Activated CD4-positive, CD25-positive, alpha-beta regulatory T cell treated with anti-CD3 and anti-CD28 coated beads, Interleukin-2, amount 50 U/mL, for 72 hours (primary cell): ENCODE measurements at places on chromosomes 5 and 9.

DNA sequence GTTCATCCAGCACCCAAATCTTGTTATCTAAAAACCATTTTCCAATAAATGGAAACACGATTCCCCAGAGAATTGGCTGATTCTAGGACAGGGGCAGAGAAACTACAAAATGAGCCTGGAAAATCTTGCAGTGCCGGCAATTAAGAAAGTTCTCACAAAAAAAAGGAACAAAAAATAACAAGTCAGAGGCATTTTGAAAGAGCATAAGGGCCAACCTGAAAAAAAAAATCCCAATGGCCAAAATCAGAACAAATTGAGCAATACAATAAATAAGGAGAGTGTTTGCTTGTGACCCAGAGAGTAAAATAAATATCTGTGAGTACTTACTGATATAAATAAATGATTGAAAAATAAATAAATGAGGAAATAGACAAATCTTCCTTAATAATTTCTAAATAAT is 55.1 kb upstream of the S1PR3 start:
- DNase-seq: no peak

DNA sequence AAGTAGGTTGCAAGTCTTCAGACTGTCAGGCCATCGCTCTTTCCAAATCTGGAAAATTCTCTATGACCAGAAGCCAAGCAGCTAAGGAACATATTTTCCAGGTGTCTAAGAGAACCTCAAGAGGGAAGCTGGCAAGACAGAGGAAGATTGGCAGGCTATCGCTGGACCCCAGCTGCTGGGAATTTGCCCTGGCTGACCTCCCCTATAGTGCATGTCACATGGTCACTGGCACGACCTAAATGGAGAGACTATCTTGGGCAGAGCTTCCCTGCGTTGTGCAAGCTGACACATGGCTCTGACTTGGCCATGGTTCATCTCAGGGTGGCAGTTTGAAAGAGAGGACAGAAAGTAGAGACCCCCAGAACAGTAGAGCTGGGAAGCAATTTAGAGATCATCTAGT is 104.9 kb upstream of the ZNF618 start:
- no peak for DNase-seq

DNA sequence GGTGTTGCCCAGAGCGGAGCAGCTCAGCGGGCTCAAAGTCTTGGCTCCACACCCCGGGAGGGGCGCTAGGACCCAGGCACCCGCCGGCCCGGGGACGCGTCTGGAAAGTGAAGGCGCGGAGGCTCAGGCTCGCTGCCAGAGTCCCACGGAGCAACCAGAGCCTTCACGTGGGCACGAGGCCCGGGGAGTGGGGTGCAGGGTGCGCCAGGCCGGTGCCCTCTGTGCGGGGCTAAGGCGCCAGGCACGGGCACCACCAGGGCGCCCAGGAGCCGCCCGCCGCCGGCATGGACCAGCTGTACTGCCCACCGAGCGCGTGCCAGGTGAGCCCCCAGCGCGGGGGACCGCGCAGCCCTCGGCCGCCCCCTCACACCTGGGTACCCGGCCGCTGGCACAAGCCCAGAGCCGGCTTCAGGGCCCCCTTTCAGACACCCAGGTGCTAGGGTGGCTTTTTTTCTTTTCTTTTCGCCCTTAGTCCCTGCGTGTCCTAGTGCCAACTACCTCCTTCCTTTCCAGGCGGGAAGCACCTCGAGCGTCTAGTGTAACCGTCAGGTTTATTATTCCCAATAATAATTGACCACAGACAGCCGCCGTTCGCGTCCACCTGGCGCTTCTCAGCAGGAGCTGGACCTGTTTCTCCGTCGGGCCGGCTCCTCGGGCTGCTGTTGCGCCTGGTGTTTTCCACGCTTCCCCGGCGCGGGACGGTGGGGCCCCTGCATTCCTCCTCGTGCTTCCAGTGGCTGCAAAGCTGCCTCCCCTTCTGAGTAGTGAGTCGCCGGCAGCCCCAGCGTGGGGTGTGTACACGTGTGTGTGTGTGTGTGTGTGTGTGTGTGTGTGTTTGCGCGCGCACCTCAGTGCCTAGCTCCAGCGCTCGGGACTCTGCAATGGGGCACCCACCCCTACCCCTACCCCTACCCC is 30.1 kb upstream of the PDE8B start:
- no peak for DNase-seq

- no peak for DNase-seq
These were observed 287.1 kb downstream of the KCNN2 start for GRCh38 chr5:114648940-114649339.

GRCh38 chr9:112605518-112605917 is 112.4 kb downstream of the INIP start:
- DNase-seq: no peak

DNA sequence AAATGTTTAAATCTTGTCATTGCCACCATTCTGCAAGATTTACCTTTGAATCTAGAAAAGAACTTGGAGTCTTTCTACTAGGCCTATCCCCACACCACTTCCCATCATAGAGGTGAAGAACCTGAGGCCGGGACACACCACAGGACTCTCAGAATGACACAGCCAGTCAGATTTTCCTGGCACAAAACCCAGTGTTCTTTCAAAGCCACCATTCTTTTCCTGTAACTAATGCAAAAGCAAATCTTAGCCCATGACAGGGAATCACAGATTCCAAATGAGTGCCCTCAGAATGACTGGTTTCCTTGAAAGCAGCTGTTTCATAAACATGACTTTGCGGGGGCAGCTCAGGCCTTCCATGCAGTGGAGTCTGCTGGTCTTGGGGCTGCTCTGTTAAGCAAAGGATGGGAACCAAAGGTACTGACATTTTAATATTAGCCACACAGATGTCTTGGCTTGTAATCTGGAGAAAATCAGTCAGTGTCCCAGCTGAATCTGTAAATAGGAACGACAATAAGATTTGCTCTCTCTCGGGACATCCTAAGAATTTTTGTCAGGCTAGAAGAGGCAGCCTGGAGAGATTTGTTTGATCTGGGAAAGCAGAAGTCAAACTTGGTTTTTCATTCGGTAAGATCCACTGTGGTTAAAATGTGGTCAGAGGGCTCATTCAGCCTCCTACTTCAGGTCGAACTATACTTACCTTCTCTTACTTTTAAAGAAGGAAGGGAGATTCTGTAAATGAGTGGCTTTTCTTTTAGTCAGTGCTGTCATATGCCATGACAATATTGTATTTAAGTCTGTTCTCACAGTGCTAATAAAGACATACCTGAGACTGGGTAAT is 115.1 kb downstream of the PALM2AKAP2 start:
- DNase-seq: no peak

DNA sequence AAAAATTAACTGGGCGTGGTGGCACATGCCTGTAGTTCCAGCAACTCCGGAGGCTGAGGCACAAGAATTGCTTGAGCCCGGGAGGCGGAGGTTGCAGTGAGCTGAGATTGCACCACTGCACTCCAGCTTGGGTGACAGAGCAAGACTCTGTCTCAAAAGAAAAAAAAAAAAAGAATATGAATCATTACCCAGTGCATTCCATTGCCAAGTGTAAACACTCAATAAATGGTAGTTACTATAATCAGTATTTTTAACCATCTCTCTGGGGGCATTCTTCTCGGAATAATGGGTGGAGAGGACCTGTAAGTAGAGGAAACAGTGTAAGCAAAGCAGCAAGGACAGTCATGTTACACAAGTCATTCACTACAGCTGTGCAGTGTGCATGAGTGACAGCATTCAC is 13.8 kb upstream of the RANBP17 start:
- DNase-seq: no peak

- no peak for DNase-seq
These were observed 35.3 kb upstream of the POMT1 start for GRCh38 chr9:131467214-131467935.

- DNase-seq: no peak
These were observed 60.7 kb downstream of the SLC24A2 start for GRCh38 chr9:19728101-19728500.

DNA sequence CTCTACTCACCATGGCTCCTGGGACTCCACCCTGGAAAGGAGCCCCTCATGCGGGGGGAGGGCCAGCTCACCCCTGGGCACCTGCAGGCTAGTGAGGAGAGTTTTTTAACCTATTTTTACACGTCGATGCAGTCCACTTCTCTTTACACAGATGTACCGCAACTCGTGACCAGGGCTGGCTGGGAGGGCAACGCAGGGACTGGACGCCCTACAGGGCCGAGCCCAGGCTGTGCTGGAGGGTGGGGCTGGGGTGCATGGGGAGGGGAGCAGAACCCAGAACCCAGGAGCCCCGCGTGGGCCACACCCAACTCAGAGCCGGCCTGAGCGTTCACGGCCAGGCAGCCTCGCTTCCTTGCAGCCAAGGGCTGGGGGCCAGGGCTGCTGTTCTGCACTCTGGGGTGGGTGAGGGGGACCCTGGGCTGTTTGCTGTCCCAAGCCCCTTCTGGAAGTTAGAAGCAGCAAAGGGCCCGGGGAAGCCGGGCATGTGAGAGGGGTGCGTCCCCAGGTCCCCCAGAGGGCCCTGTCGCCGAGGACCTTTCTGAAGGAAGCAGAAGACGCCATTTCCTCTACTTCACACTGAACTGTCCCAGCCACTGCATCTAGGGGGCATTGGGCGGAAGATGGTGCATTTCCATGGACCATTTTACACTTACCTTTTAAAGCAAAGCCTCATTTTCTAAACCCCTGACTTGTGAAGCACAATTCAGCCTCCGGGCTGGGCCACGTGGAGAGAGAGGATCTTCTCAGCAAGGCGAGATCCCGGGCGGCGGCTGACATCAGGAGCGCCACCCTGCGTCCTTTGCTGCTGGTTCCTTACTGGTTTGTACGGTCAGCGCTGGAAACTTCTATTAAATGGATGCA is 90.5 kb downstream of the KCNT1 start:
- no peak for DNase-seq

GRCh38 chr5:143601917-143602333 is 198.4 kb upstream of the NR3C1 start:
- DNase-seq: no peak

- DNase-seq: no peak
These were observed 53.2 kb downstream of the HACD4 start for GRCh38 chr9:20978249-20978648.

DNA sequence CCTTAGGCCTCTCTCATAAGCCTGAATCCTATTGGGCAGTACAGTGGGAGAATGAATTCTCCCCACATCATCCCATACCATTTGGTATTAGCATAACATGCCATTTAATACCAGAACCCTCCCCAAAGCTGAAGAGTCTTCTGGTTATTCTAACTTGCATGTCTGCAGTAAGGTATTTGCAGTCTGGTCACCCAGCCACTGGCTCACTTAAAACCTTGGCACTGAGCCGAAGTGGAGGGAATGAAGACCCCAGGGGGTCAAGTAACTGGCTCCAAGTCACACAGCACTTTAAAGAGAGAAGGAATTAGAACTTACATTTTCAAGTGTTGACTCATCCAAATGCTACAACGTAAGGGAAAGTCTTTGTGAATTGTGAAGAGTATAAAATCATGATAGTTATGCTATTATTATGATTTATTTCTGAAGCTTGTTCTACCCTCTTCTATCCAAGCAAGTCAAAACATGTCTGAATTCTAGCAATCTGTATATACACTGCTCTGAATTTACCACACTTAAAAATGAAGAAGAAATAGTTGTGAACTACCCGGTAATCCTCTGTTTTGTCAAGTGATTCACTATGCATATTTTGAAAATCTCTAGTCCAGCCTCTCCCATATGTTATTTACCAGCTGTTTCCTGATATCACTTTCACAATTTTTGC is 28.5 kb downstream of the GLRA1 start:
- DNase-seq: no peak

DNA sequence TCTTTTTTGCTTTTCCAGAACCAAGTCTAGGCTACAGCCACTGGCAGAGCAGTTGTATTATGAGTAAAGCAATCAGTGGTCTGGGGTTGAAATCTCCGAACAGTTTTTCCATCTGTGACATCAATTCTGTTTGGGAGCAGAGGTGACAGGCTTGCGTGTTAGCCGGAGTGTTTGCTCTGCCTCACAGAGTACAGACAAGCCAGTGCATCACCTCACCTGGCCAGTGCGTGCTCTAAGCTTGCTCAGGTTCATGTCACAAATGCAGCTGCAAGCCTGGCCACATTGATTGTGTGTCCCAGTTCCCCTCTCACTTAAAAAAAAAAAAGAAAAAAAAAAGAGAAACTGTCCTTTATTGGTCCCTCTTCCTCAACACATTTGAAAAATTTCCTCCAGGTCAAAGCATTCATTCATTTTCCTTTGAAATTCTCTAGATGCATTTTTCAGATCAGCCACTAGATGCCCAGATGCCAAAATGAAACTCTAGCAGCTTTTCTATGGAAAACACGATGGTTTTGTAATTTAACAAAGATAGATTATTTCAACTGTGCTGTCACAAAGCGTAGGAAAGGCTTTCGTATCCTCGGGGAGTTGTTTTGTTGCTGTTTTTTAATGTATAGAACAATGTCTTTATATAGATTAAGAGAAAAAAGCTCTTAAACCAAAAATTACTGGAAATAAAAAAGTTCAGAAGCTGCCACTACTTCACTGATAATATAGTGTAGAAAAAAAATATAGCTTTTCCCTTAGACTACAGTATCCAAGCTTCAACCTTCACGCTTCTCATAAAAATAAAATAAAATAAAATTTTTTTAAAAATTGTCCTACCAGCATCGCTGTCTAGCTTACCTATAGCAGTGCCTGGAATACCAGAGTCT is 585.5 kb downstream of the TLE1 start:
- no peak for DNase-seq

DNA sequence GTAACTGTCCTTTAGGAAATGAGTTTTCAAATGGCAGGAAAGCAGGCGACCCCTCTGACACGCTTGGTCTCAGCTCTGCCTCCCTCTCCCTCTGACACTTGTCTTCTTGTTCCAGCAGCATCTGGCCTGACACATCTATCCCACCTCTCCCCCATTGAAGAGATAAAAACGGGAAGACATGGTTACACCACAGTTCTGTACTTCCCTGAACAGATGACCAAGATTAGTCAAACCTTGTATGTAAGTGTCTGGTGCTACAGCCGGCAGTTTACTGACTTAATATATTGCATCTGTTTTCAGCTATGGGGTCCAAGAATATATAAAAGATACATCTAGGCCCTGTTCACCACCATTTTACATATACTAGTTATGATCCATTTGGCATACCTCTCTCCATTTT is 29.6 kb upstream of the MLLT3 start:
- DNase-seq: no peak

GRCh38 chr5:39080597-39081204 is 6.5 kb upstream of the RICTOR start:
- DNase-seq: peak; percentile 39

DNA sequence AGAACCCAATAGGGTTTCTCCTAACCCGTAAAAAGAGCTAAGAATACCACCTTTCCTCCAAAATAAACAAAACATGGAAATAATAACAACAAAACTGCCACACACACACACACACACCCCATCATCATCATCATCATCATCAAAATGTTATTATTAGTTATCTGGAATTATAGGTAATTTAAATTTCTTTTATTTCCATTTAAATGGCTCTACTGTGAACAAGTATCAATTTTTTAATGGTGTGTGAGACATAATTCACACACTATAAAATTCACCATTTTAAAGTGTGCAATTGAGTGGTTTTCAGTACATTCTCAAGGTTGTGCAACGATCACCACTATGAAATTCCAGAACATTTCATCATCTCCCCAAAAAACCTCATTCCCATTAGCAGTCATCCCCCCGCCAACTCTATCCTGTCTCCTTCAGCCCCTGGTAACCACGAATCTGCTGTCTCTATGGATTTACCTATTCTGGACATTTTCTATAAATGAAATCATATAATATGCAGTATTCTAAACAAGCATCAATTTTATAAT is 172.7 kb downstream of the ROR2 start:
- no peak for DNase-seq

- no peak for DNase-seq
These were observed 60.2 kb upstream of the NFIL3 start for GRCh38 chr9:91483835-91484234.

- DNase-seq: no peak
These were observed 206.0 kb upstream of the DMRTA1 start for GRCh38 chr9:22240619-22241018.

- DNase-seq: no peak
These were observed 23.2 kb downstream of the CNTFR start for GRCh38 chr9:34566322-34566721.
